ENCODE measurements at places on chromosomes 7 and 10. TPM values are rescaled to one million over a fixed set of nuclear protein-coding genes. Genes with fewer than 3 reads are reported as not detected.

ANKRD22 gene
- not detected for total RNA-seq

ZNF680 gene
- total RNA-seq, result 28.0 TPM

- no peak for DNase-seq
These were observed 228.8 kb upstream of the AGK start for GRCh38 chr7:141322383-141322782.

DNA sequence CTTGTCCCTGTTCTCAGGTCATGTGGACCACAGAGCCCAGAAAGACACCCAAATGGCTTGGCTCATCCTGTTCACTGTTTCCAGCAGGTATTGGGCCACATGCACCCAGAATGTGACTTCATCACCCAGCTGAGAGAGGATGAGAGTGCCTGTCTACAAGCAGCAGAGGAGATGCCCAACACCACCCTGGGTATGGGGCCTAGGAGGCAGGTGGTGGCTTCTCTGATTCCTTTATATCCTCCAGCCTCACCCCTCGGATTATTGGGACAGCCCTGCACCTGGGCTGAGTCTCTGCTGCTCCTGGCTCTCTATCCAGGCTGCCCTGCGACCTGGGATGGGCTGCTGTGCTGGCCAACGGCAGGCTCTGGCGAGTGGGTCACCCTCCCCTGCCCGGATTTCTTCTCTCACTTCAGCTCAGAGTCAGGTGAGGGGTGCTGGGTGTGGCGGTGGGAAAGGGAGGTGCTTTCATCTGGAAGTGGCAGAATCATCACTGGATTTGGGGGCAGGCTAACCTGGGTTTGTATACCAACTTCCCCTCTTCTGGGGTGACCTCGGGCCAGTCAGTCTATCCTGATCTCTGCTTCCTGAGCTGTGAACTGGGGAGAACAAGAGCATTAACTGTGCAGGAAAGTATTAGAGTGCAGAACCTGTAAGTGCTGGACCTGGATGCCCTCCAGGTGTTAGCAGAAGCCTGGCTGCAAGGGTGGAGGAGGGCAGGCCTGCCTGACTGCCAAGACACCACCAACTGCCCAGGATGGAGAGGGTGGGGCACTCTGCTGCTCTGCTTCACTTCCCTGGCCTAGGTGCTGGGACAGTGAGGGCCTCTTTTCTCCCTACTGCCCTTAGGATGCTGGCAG is 5.2 kb downstream of the GHRHR start:
- DNase-seq, result peak; percentile 59

CYP3A7 gene
- total RNA-seq, result not detected

PNLIP gene
- not detected for total RNA-seq

PTPN12 gene
- total RNA-seq, result 158 TPM

DNA sequence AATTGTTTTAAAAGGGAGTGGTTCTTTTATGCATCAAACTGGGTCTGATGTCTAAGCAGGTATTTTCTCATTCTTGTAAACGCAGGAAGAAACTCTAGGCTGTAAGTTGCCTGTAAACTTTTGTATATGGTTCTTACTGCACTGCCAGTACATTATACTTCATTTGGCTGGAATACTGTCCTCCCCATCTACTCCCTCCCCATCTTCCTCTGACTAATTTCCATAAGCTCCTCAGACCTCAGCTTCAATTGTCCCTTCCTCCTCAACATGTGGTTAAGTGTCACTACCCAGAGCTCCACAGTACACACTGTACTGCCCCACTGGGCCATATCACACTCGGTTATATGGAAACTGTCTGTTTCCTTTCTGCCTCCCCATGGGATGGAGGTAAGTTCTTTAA is 161.4 kb upstream of the MDFIC start:
- no peak for DNase-seq

Measured in sigmoid colon (tissue), 7 donors.